Activated T-helper 17 cell treated with anti-CD3 and anti-CD28 coated beads, Interleukin-2, amount 50 U/mL, for 72 hours (primary cell): ENCODE measurements at places on chromosomes 3 and 15. TPM values are rescaled to one million over a fixed set of nuclear protein-coding genes. Genes with fewer than 3 reads are reported as not detected.

The PATL2 gene
- 7.9 TPM for total RNA-seq

GRCh38 chr15:36358523-36358922 is 220.9 kb upstream of the CDIN1 start:
- no peak for ATAC-seq

The SSUH2 gene
- 1.3 TPM for total RNA-seq

The TUSC7 gene
- not detected for total RNA-seq

GRCh38 chr3:134311693-134312071 is 61.0 kb upstream of the RYK start:
- ATAC-seq, result no peak

DNA sequence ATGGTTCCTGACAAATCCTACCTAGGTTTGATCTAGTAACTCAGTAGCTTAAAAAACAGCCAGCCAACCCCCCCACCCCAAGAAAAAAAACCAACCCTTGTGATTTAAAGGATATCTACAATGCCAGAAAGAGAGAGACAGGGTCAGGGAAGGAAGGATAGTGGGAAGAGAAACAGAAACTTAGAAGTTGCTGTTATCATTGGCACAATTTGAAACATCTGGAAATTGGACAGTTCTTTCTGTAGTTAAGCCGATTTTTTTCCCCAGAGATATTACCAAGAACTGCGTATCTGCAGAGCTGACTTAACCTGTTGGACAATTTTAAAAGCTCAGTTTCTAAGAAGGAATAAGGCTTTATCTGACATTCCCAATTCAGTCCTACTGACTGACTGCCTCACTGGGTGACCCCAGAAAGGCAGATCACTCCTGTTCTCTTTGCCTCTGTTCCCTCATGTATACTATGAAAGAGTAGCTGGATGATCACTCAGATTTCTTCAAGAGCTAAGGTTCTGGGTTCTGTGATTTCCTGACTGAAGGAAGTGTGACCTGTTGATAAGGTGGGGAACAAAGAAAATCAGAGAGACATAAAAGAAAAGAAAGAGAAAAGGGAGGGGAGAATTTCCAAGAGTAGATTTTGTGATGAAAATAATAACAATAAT is 128.3 kb downstream of the MAP2K5 start:
- ATAC-seq, result no peak
